ENCODE measurements at places on chromosomes 2 and 18.

- no peak for DNase-seq
These were observed 14.3 kb downstream of the MAP3K2 start for GRCh38 chr2:127373362-127374083.

- DNase-seq = no peak
These were observed 34.0 kb downstream of the QPCT start for GRCh38 chr2:37378411-37378810.

DNA sequence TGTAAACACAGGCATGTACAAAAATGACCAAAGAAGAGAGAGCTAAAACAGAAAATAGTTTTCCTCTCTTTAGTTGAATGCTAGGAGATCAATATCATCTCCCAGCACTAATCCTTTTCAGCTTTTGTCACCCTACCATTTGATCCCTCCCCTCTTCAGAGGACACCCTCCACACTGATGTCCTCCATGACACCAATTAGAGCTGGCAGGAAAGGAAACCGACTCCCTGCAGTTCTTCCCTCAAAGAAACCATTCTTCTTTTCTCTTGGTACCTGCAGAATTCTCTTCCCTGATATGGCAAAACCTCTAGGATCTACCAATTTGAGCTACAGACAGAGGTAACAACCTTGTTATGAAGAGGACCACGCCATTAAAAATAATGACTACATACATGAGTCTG is 5.3 kb downstream of the EPB41L3 start:
- no peak for DNase-seq

- DNase-seq = no peak
These were observed 171.8 kb downstream of the ICOS start for GRCh38 chr2:204108330-204108751.

GRCh38 chr18:55489034-55489986 is 98.7 kb downstream of the TCF4 start:
- DNase-seq = no peak

- DNase-seq = no peak
These were observed 751.2 kb upstream of the NRXN1 start for GRCh38 chr2:51782921-51783765.

- no peak for DNase-seq
These were observed 24.5 kb downstream of the HDAC4 start for GRCh38 chr2:239376351-239376750.

- no peak for DNase-seq
These were observed 32.1 kb downstream of the ASAP2 start for GRCh38 chr2:9238591-9239326.

DNA sequence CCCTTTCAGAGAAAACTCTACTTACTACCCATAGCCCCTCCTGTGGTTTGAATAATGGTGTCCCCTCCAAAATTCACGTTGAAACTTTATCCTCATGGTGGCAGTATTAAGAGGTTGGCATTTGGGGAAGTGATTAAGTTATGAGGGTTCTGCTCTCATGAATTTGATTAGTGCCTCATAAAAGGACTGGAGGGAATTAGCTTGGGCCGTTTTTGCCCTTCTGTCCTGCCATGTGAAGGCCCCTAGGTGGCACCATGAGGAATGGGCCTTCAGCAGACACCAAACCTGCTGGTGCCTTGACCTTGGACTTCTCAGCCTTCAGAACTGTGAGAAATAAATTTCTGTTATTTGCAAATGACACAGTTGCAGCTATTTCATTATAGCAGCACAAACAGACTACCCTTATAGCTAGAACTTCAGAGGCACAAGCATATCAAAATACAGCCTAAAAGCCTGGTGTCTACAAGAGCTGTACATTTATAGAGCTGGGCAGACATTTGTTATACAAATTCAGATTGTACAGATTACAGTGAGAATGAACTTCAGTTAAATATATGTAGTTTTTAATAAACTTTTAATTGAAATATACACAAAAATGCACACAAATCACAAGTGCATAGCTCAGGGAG is 2.6 kb upstream of the PTPN2 start:
- DNase-seq = no peak

DNA sequence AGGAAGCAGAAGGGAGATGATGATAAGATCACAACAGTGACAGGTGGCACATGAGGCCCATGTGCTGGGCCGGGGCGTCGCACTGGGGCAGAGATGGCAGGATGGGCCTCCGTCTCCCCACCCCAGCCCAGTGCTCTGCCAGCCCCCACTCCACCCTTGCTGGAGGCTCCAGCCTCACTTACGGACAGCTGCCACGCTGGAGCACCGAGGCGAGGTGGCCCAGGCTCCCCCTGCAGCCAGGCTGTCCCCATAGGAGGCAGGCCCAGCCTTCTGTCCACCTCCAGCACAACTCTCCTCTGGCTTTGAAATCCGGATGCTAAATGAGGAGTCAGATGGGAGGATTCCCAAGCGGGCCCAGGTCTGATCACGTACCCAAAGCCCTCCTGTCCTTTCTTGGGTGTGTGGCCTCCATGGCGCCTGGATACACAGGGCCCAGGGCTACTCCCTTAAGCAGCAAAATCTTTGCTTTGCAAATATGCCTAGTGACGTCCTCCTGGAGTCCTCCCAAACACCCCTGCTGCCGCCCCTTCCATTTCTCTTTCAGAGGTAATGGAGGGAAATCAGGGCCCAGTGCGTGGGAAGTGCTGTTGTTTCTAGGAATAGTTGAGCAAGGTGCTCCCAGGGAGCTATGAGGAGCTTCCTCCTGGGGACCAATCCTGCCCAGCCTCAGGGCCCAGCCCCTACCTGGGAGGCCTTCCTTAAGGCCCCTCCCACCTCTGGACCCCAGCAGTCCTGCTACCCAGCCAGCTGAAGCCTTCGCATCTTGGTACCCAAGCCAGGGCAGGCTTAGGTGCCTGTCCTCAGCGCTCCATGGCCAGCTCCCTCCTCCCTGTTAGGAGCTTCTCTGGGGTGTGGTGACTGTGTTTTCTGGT is 170.4 kb upstream of the MYCN start:
- no peak for DNase-seq

- DNase-seq = no peak
These were observed 384.3 kb upstream of the LYPD1 start for GRCh38 chr2:133054297-133054696.

DNA sequence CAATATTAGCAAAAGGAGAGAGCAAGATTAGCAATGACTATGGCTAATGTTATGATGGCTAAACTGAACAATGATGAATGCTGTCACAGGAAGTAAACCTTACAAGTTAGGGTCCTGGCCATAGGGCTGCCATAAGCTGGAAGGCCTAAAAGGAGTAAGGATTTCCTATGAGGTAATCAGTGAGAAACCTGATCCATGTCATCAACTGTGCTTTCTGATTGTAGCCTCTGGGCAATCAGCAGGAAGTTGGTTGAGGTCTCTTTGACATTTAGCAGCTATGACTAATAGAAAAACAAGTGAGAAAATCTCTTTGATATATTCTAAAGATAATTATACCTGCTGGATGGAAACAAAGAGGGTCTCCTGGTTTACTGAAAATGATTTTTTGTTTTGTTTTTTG is 193.0 kb downstream of the RAB3GAP1 start:
- no peak for DNase-seq

Data from T1000 (cell line).